ENCODE measurements at places on chromosomes 4 and X. TPM values are rescaled to one million over a fixed set of nuclear protein-coding genes. Genes with fewer than 3 reads are reported as not detected.

Gene VSIG1
- 4.7 TPM for total RNA-seq

Gene GLRA2
- total RNA-seq, result not detected

Gene RAB33A
- total RNA-seq, result 0.49 TPM

Gene NKX6-1
- not detected for total RNA-seq

Gene ZNF827
- 25.5 TPM for total RNA-seq

Gene DSPP
- not detected for total RNA-seq

Gene SORCS2
- not detected for total RNA-seq

Gene MAGED2
- 120 TPM for total RNA-seq

Gene SYN1
- 0.07 TPM for total RNA-seq

Gene GATA1
- not detected for total RNA-seq

Gene YY2
- 0.49 TPM for total RNA-seq

Gene TMEM150C
- 4.7 TPM for total RNA-seq

Gene SLC10A7
- 7.3 TPM for total RNA-seq

Gene GC
- not detected for total RNA-seq

Gene SLITRK4
- total RNA-seq, result 6.7 TPM

Gene WNK3
- 0.15 TPM for total RNA-seq

Gene GPR82
- not detected for total RNA-seq

Gene SPIN2A
- not detected for total RNA-seq

Gene MAGEE1
- 0.25 TPM for total RNA-seq

Gene GPC4
- 0.13 TPM for total RNA-seq

Gene ASMTL
- total RNA-seq, result 29.4 TPM

Gene ARHGEF6
- total RNA-seq, result 6.7 TPM

Gene LSM6
- 34.0 TPM for total RNA-seq

Gene RADX
- total RNA-seq, result 0.33 TPM

Gene HSFX3
- not detected for total RNA-seq

Gene PNMA6F
- total RNA-seq, result not detected

Gene MAGEB18
- total RNA-seq, result not detected

Gene HNRNPDL
- total RNA-seq, result 143 TPM

Gene SCD5
- 33.6 TPM for total RNA-seq

Gene TMEM144
- 4.5 TPM for total RNA-seq

Gene ITIH6
- total RNA-seq, result not detected

Data from mammary microvascular endothelial cell (primary cell).